ENCODE measurements at places on chromosomes 3 and 15.

DNA sequence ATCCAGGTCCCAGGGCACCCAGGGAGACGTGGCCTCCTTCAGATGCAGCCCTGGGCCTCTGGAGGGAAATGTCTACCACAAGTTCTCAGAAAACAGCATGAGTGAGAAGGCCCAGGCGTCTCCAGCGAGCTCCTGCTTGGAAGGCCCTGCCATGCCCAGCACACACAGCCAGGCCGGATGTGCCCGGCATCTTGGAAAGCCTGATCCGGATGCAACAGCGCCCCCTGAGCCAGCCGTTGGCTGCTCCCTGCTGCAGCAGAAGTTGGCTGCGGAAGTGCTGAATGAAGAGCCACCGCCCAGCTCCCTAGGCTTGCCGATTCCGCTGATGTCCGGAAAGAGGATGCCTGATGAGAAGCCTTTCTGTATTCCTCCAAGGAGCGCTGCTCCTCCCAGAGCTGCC is 856 bp downstream of the NPAP1 start:
- peak; percentile 48 for DNase-seq

DNA sequence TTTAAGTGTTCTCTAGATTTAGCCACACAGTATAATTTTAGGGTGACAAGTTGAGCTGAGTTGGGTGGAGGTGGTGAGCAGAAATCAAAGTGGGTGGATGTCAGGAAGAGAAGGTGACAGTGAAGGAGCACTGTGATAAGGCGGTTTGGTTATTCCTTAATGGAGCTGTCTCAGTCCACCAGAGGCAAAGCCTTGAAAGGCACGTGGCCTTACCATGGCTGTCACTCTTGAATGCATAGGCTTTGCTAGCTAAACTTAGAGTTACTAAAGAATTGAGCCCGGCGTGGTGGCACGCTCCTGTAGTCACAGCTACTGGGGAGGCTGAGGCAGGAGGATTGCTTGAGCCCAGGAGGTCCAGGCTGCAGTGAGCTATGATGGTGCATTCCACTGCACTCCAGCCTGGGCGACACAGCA is 560 bp upstream of the TTLL13 start:
- DNase-seq, result no peak

DNA sequence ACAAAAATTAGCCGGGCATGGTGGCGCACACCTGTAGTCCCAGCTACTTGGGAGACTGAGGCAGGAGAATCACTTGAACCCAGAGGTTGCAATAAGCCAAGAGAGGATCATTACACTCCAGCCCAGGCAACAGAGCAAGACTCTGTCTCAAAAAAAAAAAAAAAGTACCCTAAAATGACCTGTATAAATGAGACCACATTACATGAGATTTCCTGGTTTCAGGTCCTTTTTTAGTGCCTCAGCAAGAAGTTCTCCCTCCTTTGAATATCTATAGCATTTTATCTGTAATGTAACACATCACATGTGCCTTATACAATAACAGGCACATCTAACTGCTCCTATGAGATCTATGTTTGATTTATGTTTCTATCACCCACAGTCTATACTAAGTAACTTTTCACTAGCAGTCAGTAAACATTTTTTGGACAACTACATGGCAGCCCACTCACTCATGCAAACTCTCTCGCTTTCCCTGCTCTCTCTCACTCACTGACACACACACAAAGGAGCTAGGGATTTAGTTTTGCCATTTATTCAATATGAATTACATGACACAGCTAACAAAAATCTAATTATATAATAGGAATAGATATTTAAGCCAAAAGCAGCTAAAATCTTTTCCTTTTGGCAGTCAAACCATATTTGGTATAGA is 34.1 kb downstream of the ADAM10 start:
- no peak for DNase-seq

GRCh38 chr3:197465996-197466549 is 89.7 kb downstream of the BDH1 start:
- DNase-seq, result no peak

- DNase-seq, result no peak
Measured at GRCh38 chr15:34883042-34883441, 86.5 kb downstream of the AQR start.

DNA sequence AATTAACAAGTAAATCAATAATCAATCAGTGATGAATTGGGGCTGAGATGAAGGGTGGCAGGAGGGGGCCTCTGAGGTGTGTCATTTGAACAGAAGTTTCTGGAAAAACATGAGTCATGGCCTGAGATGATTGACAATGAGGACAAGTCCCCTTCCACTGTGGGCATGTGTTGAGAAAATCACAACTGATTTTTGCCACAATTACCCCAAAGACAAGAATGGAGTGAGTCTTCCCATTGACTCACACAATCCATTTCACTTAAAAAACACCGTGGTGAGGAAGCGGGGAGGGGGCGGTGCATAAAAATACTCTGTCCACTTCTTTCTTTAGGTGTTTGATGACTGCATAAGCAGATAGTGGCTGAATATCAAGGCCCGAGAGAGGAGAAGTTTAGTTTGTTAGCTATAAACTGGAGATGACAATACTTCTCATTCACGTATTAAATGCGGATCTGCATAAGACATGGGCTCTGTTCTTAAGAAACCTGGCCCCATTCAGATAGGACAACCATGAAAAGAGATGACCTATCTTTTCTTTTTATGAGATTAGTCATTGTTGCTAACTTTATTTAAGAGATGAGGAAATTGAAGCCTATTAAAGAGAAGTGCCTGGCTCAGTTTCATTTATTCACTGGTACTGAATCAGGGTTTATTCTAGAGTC is 34.7 kb downstream of the SHC4 start:
- DNase-seq, result no peak

DNA sequence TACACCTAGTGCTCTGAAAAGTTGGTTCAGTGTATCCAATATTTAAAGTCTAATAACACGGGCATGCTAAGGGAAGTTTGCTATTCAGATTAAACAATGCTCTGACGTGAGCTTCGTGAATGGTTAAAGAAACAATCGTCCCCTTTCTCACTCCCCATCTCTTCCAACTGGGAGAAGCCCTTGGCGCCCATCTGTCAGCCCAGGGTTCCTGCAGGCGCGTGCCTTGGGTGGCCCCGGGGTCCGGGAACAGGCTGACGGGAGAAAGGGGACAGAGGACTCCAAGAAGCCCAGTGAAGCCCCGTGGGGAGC is 413 bp downstream of the SEC22C start:
- no peak for DNase-seq

- DNase-seq, result no peak
Measured at GRCh38 chr3:189570916-189571315, 60.3 kb upstream of the TP63 start.

DNA sequence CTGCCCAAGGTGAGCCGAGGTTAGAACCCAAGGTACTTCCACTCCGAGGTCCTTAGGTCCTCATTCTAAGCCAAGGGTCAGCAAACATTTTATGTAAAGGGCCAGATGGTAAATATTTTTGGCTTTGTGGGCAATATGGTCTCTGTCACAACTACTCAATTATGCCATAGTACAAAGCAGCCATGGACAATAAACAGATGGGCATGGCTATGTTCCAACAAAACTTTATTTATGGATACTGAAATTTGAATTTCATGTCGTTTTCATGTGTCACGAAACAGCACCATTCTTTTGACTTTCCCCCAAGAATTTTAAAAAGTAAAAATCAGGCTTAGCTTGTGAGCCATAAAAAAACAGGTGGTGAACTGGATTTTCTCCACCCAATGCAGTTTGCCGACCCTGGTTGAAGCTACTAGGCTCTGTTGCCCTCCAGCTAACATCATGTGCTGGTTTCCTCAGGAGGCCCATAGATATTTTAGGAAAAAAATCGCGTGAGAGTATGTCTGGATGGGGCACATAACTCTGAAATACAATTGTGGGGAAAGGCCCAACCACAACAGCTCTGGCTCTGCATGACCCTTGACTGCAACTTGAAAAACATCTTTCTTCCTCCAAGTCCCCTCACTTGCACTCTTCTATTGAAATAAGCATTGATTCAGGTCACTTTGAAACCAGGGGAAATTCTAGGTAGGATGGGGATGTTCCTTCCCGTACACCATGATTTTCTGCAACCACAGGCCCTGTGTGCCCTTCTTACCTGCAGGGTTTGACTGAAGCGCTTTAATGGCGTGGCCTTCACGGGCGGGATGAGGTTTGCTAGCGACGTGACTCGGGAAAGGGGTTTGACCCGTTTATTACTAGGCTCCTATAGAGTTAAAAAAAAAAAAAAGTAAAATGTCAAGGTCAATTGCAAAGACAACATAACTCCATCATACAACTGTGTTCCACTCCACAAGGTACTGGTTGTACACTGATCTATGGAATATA is 28.5 kb downstream of the ARHGEF3 start:
- DNase-seq, result no peak

DNA sequence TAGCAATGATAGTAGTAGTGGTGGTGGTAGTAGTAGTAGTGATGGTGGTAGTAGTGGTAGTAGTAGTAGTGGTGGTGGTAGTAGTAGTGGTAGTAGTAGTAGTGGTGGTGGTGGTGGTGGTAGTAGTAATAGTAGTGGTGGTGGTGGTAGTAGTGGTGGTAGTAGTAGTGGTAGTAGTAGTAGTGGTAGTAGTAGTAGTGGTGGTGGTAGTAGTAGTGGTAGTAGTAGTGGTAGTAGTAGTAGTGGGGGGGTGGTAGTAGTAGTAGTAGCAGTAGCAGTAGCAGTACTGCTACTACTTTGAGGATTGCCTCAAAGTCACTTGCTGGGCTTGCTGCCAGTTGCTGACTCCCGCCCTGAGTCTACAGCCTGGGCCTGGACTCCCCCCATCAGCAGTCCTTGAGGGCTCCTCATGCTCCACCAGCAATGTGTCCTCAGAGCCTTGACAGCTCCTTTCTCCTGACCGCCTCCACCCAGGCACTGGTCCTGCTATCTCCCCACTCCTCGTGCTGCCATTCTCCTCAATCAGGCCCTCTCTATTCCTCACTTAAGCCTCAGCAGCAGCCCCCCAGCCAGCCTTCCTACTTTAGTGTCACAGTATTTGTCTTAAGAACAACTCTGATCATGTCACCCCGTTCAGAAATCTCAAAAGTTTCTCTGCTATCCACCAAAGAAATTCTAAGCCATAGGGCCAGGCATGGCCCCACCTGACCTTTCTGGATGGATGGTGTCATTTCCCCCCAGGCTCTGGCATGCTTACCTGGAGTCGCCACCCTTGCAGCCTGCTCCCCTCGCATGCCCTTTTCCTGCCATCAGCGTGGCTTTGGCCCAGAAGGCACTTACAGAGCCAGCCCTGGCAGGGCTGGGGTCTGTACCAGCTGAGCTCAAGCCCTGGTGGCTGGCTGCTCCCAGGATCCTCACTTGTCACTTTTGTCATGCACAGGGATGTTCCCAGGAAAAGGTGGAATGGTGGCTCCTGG is 45.6 kb downstream of the DLEC1 start:
- DNase-seq, result peak; percentile 62

GRCh38 chr15:28903555-28903954 is 17.8 kb downstream of the APBA2 start:
- no peak for DNase-seq

GRCh38 chr3:14467814-14468620 is 65.6 kb downstream of the SLC6A6 start:
- DNase-seq, result peak; percentile 96

DNA sequence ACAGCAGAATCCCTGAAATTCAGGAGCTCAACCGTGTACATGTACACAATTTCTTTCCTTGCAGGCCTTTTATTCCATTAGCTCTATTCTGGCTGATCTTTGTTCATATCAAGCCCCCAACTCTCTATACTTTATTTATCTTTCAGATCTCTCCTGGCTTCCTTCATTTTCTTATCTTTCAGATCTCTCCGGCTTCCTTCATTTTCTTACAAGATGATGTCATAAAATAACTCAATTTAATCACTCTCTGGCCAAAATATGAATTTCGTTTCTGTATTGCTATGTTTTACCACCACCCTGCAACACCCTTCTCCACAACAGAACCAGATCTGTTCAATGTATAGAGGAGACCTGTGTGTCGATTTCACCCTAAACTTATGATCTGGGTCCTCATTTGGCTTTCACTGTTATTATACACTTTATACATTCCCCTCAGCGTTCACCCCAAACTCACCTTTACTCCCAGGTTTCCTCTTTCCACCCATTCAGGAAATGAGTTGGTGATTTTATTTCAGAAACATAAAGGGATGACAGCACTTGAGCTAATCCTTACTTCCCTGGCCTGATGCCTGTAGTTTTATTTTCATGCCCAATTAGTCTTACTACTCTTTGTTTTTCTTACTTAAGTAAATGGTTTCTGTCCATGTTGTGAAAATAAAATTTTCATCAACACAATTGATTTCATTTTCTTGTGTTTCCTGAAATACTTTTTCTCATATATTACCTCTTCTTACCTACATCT is 195.5 kb downstream of the BCHE start:
- no peak for DNase-seq

DNA sequence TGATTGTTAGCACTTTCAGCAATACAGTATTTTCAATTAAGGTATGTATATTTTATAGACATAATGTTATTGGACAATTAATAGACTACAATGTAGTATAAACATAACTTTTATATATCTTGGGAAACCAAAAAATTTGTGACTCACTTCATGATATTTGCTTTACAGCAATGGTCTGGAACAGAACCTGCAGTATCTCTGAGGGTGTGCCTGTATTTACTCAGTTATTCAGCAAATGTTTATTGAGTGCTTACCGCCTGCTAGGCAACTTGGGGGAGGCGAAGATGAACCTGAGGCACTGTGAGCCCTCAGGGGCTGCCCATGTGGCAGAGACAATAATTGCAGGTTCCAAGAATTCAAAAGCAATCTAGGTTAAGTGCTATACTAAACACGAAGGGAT is 144.8 kb downstream of the GABRB3 start:
- DNase-seq, result no peak

DNA sequence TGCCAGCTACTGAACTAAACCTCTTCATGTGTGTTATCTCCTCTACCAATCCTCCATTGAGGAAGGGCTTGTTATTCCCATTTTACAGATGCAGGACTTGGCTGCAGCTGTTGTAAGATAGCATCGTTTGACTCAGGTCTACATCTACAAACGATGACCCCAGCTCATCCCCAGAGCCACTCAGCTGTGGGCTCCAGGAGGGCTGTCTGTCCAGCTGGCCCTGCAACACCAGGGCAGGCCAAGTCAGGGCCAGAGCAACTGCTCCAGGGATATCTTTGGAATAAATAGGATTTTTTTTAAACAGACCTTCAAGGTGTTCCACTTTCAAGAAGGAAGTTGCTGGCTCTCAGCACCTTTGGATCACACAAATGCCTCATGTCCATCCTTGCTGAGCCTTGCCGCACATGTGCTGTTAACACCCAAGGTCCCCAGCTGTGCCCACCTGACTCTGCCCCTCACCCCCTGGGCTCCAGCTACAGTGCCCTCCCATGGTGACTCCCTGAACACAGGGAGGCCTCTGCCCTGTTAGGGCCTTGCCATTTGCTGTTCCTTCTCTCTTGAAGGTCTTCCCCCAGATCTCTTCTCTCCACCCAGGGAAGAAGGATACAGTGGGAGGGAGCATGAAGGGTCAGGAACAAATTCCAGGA is 31.0 kb downstream of the ALDH1L1 start:
- DNase-seq, result no peak

GRCh38 chr15:27017168-27017809 is 46.3 kb downstream of the GABRG3 start:
- peak; percentile 90 for DNase-seq

DNA sequence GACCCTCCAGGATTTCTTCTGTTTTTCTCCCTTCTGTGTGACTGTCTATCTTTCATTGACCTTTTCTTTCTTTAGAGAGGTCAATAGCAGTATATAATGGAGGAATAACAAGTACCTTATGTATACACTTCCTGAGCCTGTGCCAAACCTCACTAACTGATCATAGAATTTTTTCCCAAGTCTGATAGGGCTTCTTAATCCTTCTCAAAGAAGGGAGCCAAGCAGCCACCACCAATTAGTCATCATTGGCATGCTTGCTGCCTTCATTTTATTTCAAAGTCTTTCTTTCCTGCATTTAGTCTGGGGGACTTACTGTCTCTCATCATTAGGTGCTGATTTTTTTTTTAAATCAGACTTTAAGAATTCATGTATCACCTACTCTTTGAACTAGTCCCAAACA is 327.0 kb downstream of the FEZF2 start:
- no peak for DNase-seq
